NCI-H1105 treated with DMSO at 0.1 percent for 48 hours (cell line): ENCODE measurements at places on chromosomes 7 and 10.

DNA sequence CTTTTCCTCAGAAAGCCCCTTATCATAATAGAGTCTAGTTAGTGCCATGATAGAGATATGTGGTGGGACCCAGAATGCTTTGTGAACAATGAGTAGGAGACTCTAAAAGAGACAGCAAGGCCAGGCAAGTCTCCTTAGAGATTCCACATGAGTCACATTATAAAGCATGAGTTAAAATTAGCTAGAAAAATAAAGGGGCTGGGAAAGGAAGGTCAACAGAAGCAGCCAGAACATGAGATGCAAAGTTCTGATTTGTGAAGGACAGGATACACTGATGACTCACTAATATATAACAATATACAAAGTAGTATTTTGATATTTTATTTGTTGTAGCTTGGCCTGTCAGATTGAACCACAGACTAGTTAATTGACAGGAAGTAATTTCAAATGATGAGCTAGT, 25.3 kb upstream of the SNX13 start:
- DNase-seq, result no peak

DNA sequence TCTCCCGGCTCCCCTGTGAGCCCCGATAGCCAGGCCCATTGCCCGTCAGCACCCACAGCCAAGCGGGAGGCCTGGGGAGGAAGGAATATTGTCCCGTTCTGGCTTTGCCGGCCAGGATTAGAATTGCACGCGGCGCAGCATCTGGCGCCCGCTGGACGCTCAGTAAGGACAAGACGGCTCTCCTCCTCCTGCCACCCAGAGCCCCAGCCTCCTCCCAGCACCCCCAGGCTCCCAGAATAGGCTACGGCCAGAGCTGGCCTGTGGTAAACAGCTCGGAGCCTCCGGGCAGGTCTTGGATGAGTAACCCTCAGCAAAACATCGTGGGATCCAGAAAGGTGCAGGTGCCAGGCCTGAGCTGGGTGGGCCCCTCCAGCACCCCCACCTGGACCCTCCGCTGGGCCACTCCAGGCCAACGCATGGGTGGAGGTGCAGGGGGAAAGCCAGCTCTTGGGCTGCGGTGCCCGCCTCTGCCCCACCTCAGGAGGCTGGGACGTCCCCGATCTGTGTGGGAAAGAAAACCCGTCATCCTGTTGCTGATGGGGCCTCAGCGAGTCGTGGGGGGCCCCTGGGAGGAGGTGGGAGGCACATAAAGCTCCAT, 5.8 kb upstream of the FAM20C start:
- DNase-seq, result no peak

GRCh38 chr10:4059471-4060138, 274.6 kb upstream of the KLF6 start:
- DNase-seq, result no peak

DNA sequence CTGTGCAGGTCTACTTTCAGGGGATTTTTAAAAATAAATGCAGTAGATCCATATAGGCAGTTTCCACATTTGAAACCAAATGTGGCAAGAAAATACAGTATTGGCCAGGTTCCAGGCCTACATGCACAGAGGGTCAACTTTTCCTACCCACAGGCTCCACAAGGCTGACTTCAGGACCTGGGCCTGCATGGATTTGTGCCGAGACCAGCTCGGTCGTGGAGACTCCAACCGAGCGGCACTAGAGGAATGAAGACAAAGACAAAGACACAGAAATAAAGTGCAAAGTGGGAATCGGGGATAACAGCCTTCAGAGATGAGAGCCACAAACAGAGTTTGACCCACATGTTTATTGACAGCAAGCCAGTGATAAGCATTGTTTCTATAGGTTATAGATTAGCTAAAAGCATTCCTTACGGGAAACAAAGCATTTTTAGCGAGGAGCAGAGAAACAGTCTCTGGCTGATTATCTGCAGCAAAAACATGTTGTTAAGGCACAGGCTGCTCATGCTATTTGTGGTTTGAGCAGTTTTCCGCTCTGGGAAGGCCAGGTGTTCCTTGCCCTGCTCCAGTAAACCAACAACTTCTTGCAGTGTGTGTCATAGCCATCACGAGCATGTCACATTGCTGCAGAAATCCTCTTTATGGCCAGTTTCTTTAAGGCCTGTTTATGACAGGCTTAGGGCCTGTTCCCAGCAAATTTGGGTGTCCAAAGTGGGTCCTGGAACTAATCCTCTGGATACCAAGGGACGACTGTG, 52.6 kb downstream of the ZNF37A start:
- no peak for DNase-seq

- no peak for DNase-seq
Observed at GRCh38 chr10:8534096-8534495, 479.6 kb downstream of the GATA3 start.
